ENCODE measurements at places on chromosomes 3 and 15. TPM values are rescaled to one million over a fixed set of nuclear protein-coding genes. Genes with fewer than 3 reads are reported as not detected.

- H3K4me1 ChIP-seq = peaks cover 20% of the 10 kb centered on the region
- no peaks in the 10 kb centered on the region for H3K27me3 ChIP-seq
- H3K4me3 ChIP-seq = peak overlapping the region; percentile 96
Observed at GRCh38 chr3:71585887-71586809, 2.6 kb upstream of the FOXP1 start.

The PLA2G4D gene
- not detected for total RNA-seq

DNA sequence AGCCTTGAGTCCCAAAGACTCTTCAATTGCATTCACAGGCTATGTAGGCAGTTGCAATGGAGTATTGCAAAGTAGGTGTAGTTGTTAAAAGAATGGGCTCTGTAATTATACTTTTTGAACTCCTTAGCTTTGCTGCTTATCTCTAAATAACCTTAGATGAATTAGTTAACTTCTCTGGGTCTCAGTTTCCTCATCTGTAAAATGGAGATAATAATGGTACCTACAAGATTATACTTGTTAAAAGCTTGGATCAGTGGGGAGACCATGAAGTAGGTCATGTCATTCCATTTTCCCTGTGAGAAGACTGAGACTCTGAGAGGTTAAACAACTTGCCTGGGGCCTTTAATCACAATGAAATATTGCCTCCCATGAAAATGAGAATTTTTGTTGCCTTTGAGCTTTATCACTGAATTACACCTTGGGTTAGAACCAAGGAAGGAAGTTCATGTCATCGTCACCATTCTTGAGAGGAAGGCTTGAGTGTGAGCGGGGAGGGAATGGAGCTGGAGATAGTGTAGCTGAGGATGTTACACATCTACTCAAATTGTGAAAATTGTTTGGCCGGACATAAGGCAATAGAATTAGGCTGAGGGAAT is 38.1 kb downstream of the CTDSPL start:
- no peaks in the 10 kb centered on the region for H3K27me3 ChIP-seq
- no peak overlapping the region for H3K4me3 ChIP-seq
- no peaks in the 10 kb centered on the region for H3K36me3 ChIP-seq
- no peak overlapping the region for H3K27ac ChIP-seq

GRCh38 chr3:14462738-14463137 is 60.3 kb downstream of the SLC6A6 start:
- H3K4me1 ChIP-seq = peaks cover 19% of the 10 kb centered on the region
- H3K36me3 ChIP-seq = peaks cover 9% of the 10 kb centered on the region
- no peak overlapping the region for H3K27ac ChIP-seq
- no peaks in the 10 kb centered on the region for H3K27me3 ChIP-seq

The NPRL2 gene
- total RNA-seq = 28.5 TPM

The VIPR1 gene
- 2.8 TPM for total RNA-seq

DNA sequence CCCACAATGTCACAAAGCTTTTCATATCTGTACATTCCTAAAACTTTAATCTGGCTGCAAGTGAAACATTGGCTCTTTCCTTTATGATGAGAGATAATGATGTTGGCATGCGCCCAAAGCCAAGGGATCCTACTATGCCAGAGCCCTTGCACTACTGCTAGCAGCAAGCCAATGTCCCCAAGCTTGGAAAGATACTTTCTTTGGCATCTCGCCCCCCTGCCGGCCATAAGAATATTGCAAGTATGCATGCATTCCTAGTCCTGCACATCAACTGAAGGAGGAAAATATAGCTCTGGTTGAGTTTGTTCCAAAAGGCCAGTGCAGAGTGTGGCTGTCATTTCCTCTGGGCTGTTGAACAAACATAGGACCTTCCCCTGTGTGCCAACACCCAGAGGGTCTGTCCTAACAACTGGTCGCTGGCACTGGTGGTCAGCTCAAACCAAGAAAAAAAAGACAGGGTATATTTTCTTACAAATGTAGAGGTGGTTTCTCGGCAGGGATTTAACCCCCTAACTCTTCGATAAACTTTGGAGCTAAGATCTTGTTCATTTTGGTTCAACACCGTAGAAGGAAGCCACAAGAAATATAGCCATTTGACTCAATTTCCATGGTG is 120.9 kb upstream of the ZBED2 start:
- no peak overlapping the region for H3K4me3 ChIP-seq
- no peak for DNase-seq
- no peaks in the 10 kb centered on the region for H3K27me3 ChIP-seq
- H3K27ac ChIP-seq = no peak overlapping the region
- no peaks in the 10 kb centered on the region for H3K4me1 ChIP-seq
- H3K36me3 ChIP-seq = no peaks in the 10 kb centered on the region

DNA sequence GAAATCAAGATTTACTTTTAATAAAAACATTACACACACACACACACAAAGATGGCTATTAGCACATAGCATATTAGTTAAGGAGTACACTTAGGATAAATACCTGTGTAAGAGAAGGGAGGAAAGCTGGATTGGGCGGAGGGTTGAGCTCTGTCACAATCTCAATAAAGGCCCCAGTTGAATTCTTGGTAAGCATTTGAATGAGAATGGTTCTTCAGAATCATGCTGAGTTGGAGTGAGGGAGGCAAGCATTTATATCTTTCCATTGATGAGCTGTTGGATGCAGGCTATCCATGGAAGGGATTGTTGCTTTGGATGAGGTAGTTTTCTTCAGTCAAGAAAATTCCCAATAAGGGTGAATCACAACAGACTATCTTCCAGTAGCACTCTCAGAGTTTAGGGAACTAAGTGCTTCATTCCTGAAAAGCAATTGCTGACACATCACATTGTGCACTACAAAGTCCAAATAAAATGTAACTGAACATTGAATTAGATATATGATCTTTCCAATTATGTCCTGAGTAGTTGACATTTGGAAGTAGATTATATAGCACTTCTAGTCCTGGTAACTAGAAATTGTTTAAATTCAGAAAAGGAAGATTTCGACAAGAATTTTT is 95.7 kb downstream of the SUCNR1 start:
- no peak overlapping the region for H3K4me3 ChIP-seq
- no peaks in the 10 kb centered on the region for H3K4me1 ChIP-seq

DNA sequence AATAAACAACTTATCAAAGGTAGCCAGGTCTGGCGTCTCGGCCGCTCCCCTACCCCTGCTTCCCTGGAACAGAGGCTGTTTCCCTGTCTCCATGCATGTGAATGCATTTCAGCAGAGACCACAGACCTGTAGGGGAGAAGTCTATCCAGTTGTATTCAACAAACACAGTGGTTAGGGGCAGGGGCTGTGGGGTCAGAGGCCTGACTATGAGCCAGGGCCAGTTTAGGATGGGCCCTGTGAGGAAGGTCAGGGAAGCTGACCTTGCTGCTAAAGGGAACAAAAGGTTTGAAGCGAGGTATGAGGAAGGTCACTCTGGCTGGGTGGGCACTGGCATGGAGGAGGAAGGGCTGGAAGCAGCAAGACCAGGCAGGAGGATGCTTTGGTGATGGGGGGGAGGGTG is 184.6 kb downstream of the XXYLT1 start:
- no peaks in the 10 kb centered on the region for H3K36me3 ChIP-seq
- no peak overlapping the region for H3K27ac ChIP-seq
- no peak for DNase-seq
- H3K27me3 ChIP-seq = no peaks in the 10 kb centered on the region
- H3K4me1 ChIP-seq = no peaks in the 10 kb centered on the region
- no peak overlapping the region for H3K4me3 ChIP-seq

DNA sequence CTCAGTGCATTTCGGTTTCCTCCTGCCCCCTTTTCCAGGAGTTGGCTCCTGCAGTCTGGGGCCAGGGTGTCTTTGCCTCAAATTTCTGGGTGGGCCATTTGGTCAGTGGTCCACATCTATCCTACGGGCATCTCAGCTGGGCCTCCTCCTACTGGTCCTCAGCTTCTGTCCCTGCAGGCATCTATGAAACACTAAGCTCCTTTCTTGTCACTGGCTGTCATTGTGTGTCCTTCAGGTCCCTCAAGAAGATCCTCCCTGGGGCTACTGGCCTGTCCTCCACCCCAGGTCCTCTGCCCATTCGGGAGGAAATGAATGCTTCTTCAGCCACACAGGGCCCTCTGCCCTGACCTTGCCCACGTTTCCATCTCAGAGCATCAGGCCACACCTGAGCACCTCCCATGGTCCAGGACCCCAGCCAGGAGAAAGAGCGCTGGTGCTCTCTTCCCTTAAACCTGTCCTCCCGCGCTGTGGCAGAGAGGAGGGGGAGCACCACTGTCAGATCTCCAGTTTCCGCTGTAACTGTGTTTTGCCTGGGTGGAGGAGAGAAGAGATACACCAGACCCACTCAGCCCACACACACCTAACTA is 1.8 kb downstream of the PRR23E start:
- H3K36me3 ChIP-seq = no peaks in the 10 kb centered on the region
- no peak overlapping the region for H3K4me3 ChIP-seq
- no peaks in the 10 kb centered on the region for H3K4me1 ChIP-seq
- H3K27ac ChIP-seq = no peak overlapping the region

The OSTN gene
- 0.36 TPM for total RNA-seq

- H3K4me3 ChIP-seq = no peak overlapping the region
- no peak for DNase-seq
- H3K36me3 ChIP-seq = no peaks in the 10 kb centered on the region
- no peak overlapping the region for H3K27ac ChIP-seq
- no peaks in the 10 kb centered on the region for H3K27me3 ChIP-seq
Observed at GRCh38 chr3:21562243-21562642, 188.8 kb downstream of the ZNF385D start.

The CRYBG3 gene
- 39.1 TPM for total RNA-seq

DNA sequence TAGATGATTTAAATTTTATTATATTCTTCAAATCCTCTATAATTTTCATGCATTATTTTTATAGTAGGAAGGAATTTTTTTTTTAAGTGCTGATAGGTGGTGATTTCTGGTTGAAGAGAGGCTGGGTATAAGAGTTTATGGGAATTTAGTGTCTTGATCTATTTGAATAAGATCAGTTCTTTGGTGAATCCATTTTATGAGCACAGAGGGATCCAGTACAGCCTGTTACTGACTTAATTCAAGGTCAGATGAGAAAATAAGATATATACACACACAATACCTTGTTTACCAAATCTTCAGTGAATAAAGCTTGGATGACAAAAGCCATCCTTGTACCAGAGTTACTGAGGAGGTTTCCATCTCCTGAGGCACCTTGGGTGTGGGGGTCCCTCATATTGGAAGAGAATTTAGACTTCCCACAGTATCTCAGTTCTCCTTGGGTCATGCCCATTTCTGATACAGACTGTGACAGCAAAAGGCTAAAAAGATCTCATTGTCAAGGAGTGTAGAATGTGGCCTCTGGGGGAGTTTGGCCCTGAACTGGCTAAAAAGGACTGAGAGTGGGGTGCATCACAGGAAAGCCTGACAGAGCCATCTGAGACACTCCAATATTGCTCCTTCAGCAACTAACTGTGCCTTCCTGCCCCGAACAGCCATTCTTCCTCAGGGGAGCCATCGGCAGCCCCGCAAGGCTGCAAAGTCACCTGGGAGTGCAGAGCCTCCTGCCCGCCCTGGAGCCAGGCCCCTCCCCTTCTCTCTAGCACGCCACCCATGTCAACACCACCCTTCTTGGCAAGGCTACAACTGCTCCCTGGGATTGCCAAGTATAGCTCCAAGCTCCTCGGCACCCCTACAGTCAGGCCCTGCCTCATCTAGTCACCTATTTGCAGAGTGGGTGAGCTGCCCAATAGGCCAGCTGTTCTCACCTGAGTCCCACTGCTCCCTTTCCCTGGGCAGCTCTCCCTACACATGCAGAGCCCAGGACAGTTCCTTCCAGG is 43.1 kb upstream of the HACD2 start:
- H3K4me3 ChIP-seq = no peak overlapping the region
- H3K36me3 ChIP-seq = peaks cover 88% of the 10 kb centered on the region
- no peaks in the 10 kb centered on the region for H3K4me1 ChIP-seq
- DNase-seq = peak; percentile 94
- H3K27me3 ChIP-seq = no peaks in the 10 kb centered on the region

GRCh38 chr3:123791898-123792297 is 92.2 kb downstream of the MYLK start:
- no peaks in the 10 kb centered on the region for H3K27me3 ChIP-seq
- peak overlapping the region; percentile 5 for H3K27ac ChIP-seq
- DNase-seq = no peak
- no peaks in the 10 kb centered on the region for H3K36me3 ChIP-seq
- H3K4me1 ChIP-seq = peaks cover 28% of the 10 kb centered on the region

DNA sequence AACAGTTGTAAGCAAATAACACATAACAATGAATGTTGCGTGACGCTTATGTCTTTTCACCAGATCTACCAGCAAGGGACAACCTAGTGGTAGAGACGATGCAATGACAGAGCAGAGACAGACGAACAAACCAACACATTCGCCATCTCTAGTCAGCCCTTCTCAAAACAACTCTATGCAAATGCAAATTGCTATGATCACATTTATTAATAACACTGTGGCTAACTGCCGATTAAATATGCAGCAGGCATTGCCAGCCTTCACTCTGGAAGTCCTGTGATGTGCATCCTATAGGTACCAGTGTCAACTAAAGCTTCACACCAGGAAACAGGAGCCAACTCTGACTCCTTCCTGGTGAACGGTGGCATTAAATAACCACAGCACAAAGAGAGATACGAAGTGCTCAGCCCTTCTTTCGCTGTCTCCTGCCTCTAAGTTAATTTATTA is 94.2 kb downstream of the FOXP1 start:
- no peaks in the 10 kb centered on the region for H3K4me1 ChIP-seq
- H3K4me3 ChIP-seq = no peak overlapping the region
- peaks cover 25% of the 10 kb centered on the region for H3K36me3 ChIP-seq
- H3K27ac ChIP-seq = no peak overlapping the region
- no peaks in the 10 kb centered on the region for H3K27me3 ChIP-seq

DNA sequence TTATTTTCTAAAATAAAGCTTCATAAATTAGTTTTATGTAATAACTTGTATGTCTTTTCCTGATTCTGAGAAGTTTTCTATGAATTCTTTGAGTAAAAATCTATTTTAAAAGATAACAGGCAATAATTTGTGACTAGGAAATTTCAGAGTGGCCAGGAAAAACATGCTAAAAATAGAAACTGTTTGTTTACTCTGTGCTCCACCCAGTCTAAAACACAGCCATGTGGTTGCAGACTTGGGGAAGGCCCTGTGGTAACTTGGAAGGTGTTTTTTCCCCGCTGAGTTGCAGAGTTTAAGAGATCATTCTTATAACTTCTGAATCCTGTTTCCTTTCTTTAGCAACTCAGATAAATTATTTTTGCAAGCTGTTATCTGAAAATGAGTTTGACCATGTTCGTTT is 21.9 kb downstream of the PLCL2 start:
- H3K36me3 ChIP-seq = no peaks in the 10 kb centered on the region
- no peak overlapping the region for H3K27ac ChIP-seq
- no peak for DNase-seq

The UNC13C gene
- 1.1 TPM for total RNA-seq

DNA sequence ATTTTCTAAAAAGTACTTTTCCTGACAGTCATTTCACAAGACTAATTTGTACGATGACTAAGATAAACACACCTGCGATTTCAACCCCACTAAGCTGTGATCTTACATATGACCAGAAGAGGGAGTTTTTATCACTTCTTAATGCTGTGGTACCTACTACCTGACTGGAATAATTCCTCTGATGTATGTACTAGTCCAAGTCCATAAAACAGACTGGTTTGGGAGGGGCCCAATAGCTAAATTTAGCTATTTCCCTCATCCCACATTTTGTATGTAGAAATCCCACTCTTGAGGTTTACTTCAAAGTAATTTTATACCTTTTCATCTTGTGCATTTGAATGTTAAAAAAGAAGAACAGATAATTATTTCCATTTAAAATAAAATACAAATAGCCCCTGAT is 49.7 kb upstream of the SCAANT1 start:
- no peak overlapping the region for H3K4me3 ChIP-seq
- no peaks in the 10 kb centered on the region for H3K27me3 ChIP-seq
- no peak overlapping the region for H3K27ac ChIP-seq
- DNase-seq = no peak
- H3K4me1 ChIP-seq = peaks cover 78% of the 10 kb centered on the region

- no peaks in the 10 kb centered on the region for H3K4me1 ChIP-seq
- no peak for DNase-seq
- no peak overlapping the region for H3K4me3 ChIP-seq
- H3K27ac ChIP-seq = peak overlapping the region; percentile 14
- H3K36me3 ChIP-seq = no peaks in the 10 kb centered on the region
Observed at GRCh38 chr3:31196881-31197364, 302.5 kb upstream of the GADL1 start.
